ENCODE measurements at places on chromosomes 4 and X.

GRCh38 chrX:13581554-13581953 lies 12.2 kb downstream of the EGFL6 start:
- no peak for DNase-seq

DNA sequence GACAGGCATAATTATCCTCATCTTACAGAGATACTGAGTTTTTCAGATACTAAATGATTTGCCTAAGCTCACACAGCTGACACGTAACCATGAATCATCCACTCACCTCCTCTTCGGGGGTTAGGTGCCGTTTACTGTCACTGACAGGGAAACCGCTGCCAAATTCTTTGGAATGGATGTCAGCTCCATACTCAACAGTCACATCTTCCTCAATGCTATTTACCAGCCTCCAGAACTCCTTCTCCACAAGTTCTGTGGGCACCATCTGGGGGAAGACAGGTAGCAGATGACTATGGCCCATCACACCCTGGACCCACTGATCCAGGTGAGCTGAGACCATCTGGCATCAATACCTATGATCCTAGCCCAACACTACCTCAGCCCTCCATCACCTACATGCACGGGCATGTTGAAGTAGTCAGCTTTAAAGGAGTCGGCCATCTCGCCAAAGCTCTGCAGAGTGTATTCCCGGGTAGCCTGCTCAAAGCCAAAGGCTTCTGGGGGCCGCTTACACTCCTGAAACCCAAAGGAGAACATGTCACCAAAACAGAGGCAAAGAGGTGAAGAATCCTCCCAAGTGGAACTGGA lies 13.5 kb downstream of the KDM5C start:
- no peak for DNase-seq

GRCh38 chrX:149837639-149838038 lies 43.3 kb upstream of the MAGEA8 start:
- no peak for DNase-seq

GRCh38 chrX:74160816-74161215 lies 143.2 kb upstream of the ZCCHC13 start:
- DNase-seq, result no peak

DNA sequence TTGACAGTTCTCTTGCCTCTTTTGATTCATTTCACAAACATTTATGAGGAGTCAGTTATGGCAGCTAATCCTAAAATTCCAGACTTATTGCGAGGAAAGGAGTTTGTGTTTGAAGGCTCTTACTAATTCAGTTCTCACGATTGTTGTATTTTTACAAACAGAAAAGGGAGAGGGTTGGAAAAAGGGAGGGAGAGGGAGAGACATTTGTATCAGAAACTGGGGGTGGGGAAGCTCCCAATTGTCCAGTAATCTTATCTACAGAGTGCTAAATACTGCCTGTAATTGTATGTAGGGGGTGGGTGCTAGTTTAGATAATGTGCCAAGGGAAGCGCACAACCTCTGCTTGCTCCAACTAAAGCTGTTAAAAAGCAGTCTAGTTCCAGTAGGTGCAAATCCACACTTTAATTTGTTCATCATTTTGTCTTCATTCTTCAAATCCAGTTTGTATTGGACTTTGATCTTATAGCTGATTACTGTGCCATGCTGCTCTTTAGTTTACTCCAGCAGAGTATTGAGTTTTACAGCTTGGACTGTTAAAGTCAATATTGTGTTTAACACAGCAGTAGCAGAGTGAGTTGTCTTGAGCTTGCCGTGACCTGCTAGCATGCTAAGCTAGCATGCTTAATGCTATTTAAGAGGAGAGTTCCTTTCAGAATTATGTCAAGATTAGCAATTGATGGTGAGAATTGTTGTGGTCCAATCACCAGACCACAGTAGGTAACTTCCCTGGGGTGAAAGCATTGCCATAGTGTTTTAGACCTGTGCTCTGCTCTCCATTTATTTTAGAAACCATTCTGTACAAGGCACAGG lies 13.9 kb downstream of the FNIP2 start:
- DNase-seq, result no peak

- no peak for DNase-seq
Observed at GRCh38 chrX:150146271-150146896, 208.1 kb upstream of the EOLA2 start.

DNA sequence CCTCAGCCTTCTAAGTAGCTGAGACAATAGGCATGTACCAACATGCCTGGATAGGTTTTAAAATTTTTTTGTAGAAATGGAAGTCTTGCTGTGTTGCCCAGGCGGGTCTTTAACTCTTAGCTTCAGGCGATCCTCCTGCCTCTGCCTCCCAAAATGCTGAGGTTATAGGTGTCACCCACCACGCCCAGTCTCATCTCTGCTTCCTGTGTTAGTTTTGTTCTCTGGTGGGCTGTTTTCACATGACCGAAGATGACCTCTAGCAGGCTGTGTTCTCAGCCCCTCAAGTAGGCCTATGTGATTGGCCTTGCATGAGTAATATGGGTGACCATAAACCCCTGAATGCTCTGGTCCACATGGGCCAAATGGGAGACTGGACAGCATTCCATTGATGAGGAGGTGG lies 56.8 kb upstream of the MSANTD1 start:
- DNase-seq, result no peak

- DNase-seq, result no peak
Observed at GRCh38 chrX:13304052-13304451, 15.8 kb downstream of the ATXN3L start.

GRCh38 chr4:169250796-169251195 lies 20.0 kb downstream of the SH3RF1 start:
- DNase-seq, result no peak

Measured in KBM-7 (cell line).